AG20443 (cell line): ENCODE measurements at places on chromosomes 6 and 20.

DNA sequence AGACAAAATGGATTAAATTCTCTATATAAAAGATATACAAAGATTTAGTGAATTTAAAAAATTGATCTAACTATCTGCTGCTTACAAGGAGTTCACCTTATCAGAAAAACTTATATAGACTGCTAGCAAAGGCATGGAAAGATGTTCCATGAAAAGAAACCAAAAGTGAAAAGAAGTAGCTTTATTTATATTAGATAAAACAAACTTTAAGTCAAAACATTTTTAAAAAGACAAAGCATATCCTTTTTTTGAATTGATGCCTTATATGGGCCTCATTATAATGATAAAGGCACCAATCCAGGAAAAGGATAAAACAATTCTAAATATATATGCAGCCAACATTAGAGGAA lies 334.2 kb downstream of the MEI4 start:
- no peak for DNase-seq

DNA sequence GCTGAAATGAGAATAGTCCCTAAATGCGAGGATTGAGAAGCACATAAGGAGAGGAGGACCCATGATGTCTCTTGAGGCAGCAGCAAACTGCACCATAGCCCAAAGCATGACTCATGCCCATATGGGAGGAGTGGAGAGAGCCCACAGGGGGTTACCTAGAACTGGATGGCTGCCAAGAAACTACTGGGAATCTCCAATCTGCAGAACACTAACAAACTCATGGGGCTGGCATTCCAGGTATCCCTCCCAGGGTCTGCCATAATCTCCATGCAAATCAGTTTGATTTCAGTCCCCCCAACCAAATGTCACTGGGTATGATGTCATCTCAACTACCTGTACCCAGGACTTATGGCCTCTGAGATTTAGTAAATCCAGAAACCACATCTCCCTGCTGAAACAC lies 410.5 kb downstream of the PTPRT start:
- DNase-seq, result no peak

- DNase-seq, result no peak
These were observed 62.1 kb upstream of the APCDD1L start for GRCh38 chr20:58577139-58577806.

DNA sequence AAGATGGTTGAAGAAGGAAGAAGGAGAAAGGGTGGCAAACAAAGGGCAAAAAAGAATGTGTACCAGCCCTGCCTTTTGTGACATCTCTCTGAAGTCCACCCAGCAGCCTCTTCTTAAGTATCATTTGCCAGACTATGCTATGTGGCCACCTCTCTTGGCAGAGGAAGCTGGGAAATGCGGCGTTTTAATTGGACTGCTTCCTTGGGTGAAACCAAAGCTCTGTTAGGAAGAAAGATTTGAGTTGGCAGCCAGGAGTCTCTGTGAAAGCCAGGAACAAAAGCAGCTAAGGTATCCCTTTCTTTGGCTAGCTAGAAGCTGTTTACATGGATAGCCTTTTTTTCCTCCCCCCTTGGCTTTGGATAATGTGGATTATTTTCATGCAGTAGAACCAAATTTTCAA lies 67.5 kb upstream of the GTSF1L start:
- no peak for DNase-seq

DNA sequence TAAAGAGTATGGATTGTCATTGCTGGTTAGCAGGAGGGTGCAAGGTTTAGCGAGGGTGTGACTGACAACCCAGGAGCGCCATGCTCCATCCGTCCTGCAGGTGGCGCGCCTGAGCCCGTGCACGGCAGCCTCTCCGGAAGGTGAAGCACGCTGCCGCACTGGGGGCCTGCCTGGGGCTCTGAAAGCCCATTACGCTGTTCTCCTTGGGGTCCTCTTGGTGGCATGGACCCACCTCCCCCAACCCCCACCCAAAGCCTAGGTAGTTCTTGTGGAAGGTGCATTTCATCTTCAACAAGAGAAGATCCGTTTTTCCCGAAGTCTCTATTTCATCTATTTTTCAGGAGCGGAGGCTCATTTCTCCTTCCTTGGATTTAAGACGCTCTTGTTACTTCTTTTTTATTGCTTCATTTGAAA lies 197.4 kb upstream of the KCNG1 start:
- DNase-seq, result peak; percentile 86

GRCh38 chr6:49327005-49327404 lies 136.0 kb downstream of the MMUT start:
- no peak for DNase-seq
